Dermis blood vessel endothelial cell (primary cell): ENCODE measurements at places on chromosomes 3 and 15.

DNA sequence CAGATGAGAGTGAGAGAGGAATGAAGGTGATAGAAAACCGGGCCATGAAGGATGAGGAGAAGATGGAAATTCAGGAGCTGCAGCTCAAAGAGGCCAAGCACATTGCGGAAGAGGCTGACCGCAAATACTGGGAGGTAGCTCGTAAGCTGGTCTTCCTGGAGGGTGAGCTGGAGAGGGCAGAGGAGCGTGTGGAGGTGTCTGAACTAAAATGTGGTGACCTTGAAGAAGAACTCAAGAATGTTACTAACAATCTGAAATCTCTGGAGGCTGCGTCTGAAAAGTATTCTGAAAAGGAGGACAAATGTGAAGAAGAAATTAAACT is 88.9 kb downstream of the EOMES start:
- no peak for DNase-seq

GRCh38 chr3:33883538-33883950 is 85.1 kb downstream of the PDCD6IP start:
- peak; percentile 69 for DNase-seq

GRCh38 chr15:48084759-48085590 is 35.8 kb upstream of the SLC24A5 start:
- DNase-seq = peak; percentile 58

GRCh38 chr3:12192173-12192572 is 33.5 kb upstream of the TIMP4 start:
- no peak for DNase-seq

- peak; percentile 78 for DNase-seq
Observed at GRCh38 chr15:48190932-48191573, 412 bp upstream of the CTXN2 start.

DNA sequence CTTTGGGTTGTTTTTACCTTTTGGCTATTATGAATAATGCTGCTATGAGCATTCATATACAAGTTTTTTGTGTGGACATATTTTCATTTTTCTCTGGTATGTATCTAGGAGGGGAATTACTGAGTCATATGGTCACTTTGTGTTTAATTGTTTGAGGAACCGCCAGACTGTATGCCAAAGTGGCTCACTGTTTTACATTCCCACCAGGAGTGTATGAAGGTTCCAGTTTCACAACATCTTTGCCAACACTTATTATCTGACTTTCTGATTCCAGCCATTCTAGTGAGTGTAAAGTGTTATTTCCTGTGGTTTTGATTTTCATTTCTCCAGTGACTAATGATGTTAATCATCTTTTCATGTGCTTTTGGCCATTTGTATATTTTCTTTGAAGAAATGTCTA is 51.8 kb downstream of the CMTM7 start:
- DNase-seq = peak; percentile 88

- no peak for DNase-seq
Observed at GRCh38 chr15:45647828-45648227, 13.0 kb downstream of the SQOR start.

GRCh38 chr15:44199393-44199792 is 4.3 kb upstream of the FRMD5 start:
- no peak for DNase-seq

- no peak for DNase-seq
Observed at GRCh38 chr15:59843609-59844008, 154.5 kb upstream of the BNIP2 start.

GRCh38 chr3:196962108-196962929 is 6.3 kb downstream of the PIGZ start:
- no peak for DNase-seq

DNA sequence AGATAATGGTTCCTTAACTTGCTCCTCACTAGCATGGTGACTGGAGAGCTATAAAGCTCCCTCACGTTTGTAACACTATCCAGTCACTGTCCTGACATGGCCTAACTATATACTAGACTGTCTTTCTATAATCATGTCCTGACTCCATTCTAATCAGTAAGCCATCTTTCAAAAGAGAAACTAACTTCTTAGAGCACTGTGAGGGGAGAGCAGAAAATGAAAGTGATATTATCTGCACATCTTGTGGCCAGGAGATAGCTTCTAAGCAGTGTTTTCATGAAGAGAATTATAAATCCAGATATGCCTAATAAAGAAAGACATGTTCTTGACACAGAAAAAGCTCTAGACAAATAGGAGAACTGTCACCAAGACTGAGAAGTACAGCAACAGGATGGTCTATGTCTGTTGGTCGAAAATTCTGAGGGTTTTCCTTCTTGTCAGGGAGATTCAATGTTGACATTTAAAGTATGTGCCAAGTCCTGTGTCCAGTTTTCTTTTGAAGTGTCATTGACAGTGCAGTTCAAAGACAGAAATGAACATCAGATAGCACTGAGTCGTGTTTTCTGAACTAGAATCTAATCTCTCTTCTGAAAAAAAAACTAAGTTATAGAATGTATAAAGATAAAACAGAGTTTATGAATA is 230.6 kb upstream of the PEX5L start:
- no peak for DNase-seq

DNA sequence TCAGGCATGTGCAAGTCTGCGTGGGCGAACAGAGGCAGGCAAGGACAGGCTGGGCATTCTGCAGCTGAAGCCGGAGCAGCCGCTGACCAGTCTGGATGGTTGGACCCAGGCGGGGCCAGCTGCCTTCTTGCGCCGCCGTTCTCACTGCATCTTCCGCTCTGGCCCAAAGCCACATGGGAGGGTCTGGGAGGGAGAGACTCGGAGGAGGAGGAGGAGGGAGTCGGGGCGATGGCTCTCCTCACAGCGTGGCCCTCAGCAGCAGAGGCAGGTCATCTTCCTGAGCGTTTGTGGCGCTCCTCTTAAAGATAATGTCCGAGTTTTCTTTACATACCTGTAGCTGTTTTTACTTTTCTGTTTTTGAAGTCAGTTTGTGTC is 5.9 kb downstream of the CLK3 start:
- DNase-seq = no peak

GRCh38 chr15:84715441-84716035 is 401 bp downstream of the SEC11A start:
- peak; percentile 51 for DNase-seq

DNA sequence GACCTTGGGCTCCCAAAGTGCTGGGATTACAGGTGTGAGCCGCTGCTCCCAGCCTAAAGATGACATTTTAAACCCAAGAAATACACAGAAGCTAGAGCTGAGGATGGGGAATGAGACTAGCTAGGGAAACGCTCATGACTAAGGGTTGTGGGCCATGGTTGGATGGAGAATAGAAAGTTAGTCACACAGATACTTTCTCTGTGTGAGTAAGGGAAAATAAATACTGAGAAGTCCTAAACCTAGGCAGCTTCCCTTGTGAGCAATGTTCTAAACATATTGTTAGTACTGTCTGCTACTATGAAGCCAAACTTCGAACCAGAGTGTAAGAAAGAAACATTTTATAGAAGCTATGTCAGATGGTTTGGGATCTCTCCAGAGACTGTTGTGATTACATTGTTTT is 304.8 kb upstream of the STAC start:
- no peak for DNase-seq

DNA sequence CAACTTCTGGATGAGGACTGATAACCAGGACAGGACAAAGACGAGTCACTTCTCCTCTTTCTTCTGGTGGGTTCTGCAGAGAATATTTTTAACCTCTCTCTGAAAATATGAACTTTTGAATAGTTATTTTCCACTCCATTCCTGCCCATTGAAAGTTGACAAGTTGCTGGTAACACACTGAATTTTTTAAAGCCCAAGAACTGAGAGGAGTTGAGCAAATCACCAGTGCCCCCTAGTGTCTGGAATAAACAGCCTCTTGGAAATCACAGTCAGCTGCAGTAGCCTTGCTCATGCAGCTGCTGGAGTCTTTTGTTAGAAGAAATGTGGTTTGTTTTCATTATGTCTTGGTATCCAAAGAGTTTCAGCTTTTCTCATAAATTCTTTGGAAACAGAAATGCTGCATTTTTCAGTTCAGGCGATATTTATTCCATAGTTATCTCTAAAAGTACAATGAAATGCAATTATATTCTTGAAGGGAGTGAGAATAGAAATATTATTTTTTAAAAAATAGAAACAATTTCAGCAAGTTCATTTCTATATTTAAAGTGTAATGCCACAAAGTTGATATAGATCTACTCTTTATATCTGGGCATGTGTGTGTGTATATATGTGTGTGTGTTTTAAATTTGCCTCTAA is 741.0 kb upstream of the CBLB start:
- peak; percentile 89 for DNase-seq

- no peak for DNase-seq
Observed at GRCh38 chr3:136437043-136437442, 186.9 kb downstream of the PCCB start.

GRCh38 chr3:42723219-42723618 is 20.6 kb upstream of the HHATL start:
- DNase-seq = no peak

GRCh38 chr3:111846039-111846438 is 13.0 kb upstream of the PHLDB2 start:
- peak; percentile 34 for DNase-seq

- DNase-seq = peak; percentile 49
Observed at GRCh38 chr3:186109897-186110803, 1.3 kb upstream of the ETV5 start.

GRCh38 chr3:49421890-49422378 is 339 bp downstream of the AMT start:
- DNase-seq = no peak

DNA sequence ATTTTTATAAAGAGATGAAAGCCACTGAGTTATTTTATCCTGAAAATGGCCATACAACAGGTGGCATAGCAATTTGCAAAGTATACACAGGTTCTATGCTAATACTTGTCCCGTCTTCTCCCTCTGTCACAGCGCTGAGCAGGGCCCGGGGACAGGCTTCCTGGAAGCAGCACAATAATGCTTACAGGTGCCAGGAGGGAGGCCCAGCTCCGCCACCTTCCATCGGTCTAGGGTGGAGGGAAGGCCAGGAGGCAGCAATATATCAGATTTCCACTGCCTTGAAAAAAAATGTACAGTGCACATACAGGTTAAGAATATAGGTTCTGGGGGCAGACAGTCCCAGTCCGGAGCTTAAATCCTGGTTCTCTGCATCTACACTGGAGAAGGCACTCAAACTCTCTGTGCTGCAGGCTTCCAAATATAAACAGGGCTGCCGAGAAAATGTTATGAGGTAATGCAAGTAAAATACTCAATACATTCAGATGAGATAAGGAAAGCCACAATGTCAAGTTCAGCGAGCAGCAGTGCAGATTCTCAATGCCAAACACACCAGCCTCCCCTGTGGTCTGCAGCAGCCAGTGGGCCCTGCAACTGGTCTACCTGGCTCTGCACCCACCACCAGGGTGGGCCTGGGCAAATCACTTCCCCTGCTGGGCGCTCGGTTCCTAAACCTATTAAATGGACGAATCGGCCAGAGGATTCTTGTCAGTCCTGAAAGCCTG is 189.6 kb downstream of the XXYLT1 start:
- no peak for DNase-seq

- DNase-seq = no peak
Observed at GRCh38 chr3:95775486-95776094, 1038.8 kb upstream of the EPHA6 start.
